ENCODE measurements at places on chromosomes 6 and 20.
A peak's percentile ranks its signal among the peaks of the same experiment; 100 is the strongest.

DNA sequence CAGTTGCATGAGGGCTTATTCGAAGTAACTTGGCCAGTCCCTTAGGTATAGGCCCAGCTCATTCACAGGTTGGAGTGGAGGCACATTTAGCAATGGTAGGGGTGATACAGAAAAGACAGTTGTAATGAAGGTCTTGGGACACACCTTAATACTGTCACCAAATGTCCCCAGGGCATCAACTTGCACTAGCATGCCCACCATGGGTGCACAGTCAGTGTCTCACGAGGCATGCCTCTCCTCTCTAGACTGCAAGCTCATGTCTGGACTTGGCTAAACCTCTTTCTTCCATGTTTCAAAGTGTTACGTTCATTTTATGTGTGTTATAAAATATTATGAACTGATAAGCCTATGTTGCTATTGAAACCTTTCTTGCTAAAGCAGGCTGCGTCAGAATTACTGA, 124.0 kb upstream of the ECI2 start:
- no peak for ATAC-seq

- ATAC-seq: no peak
Observed at GRCh38 chr6:5663739-5664138, 343.0 kb downstream of the NRN1 start.

- no peak for ATAC-seq
Observed at GRCh38 chr6:116575227-116575626, 3.9 kb downstream of the RWDD1 start.

GRCh38 chr20:56004611-56005388, 519 bp downstream of the CBLN4 start:
- ATAC-seq: no peak

DNA sequence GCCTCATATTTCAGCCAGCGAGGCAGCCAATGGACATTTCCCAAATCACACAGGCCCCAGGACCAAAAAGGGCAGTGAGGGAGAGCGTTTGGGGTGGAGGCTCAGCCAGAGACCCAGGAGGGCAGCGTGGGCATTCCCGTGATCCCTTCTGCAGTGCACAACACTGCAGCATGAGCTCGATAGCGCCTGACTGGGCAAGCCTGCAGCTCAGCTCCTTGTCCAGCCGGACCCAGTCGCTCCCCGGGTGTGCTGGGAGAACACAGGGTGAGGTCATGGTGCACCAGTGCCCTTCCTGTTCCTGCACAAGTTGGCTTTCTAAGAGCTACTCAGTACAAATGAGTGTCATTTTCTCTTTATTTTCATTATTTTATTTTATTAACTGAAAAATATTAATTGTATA, 5.9 kb downstream of the TTLL2 start:
- ATAC-seq: no peak

- no peak for ATAC-seq
Observed at GRCh38 chr6:105332576-105332975, 70.3 kb downstream of the PREP start.

- no peak for ATAC-seq
Observed at GRCh38 chr6:68192988-68193387, 442.1 kb upstream of the ADGRB3 start.

DNA sequence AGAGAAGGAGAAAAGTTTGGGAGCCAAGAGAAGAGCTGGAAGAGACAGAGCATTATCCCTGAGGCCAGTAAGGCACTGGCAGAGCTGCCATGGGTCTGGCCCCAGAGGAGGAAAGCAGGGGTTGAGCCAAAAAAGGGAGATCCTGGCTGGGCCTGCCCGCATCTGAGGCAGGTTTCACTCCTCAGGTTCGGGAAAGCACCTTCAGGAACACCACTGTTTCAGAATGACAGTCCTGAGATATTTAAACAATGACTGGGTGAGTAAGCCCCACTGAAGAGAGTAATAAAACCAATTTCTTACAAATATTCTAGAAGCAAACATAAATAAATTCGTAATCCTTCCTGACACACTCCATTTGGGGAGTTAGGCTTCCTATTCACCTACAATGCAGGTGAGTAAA, 152.2 kb downstream of the BACH2 start:
- ATAC-seq: peak; percentile 88

DNA sequence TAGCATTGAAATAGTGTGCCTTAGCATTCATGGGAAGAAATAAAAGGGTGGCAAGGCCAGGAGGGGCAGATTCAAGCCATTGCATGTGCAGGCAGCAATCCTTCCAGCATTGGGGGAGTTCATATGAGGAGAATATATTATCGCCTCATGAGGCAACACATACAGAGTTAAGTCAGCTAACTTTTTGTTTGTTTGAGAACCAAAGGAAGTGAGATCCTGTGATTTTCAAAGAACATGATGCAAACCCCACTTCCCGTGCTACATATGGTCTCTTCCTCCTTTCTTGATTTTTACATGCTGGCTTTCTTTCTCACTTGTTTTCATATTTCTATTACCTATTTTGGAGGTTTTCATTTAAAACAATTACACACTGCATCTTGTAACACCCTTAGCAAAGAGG, 579.7 kb upstream of the ARID1B start:
- ATAC-seq: peak; percentile 54

DNA sequence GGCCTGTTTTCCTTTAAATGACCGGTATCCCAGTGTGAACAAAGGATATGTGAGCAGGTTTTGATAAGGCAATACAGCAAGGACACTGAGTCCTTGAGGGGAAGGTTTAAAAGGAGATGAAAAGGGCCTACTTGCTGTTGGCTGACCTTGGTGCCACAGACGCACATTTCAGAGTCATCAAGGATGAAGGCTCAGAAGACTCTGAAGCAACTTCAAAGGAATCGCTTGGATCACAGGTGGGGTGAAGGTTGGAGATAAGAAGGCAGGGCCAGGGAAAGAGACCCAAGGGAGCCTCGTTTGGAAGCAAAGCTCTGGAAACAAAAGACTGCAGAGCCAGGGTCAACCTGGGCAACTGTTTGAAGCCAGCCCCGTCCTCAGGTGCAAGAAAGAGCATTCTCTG, 30.1 kb upstream of the PNPLA1 start:
- ATAC-seq: no peak

DNA sequence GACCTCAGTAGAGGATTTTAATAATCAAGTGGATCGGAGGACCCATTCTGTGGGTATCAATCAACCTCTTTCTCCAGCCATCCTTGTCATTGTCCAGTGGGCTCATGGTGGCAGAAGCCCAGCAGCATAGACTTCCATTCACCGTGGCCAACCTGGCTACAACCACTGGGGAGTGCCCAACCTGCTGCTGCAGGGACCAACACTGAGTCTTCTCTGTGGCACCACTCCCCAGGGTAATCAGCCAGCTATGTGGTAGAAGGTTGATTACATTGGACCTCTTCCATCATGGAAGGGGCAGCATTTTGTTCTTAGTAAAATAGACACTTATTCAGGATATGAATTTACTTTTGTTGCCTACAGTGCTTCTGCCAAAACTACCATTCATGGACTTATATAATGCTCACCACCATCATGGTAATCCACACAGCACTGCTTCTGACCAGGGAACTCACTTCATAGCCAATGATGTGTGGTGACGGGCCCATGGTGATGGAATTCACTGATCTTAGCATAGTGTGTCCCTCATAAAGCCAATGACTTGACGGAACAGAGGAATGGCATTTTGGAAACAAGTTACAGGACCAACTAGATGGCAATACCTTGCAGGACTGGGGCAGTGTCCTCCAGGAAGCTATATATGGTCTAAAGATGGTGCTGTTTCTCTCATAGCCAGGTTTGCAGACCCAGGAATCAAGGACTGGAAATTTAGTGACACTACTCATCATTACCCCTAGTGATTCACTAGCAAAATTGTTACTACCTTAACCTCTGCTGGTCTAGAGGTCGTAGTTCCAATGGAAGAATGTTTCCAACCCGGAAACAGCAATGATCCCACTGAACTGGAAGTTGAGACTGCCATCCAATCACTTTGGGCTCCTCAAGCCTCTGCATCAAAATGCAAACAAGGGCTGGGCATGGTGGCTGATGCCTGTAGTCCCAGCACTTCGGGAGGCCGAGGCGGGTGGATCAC, 7.6 kb downstream of the CD24 start:
- ATAC-seq: no peak

Data from activated T-helper 17 cell treated with anti-CD3 and anti-CD28 coated beads, Interleukin-2, amount 50 U/mL, for 72 hours (primary cell).